Hair follicular keratinocyte (primary cell): ENCODE measurements at places on chromosomes 1 and 21. TPM values are rescaled to one million over a fixed set of nuclear protein-coding genes. Genes with fewer than 3 reads are reported as not detected.

Gene ARTN
- 133 and 139 TPM in 2 replicates for total RNA-seq

Gene UTS2
- total RNA-seq, result not detected in 2 replicates

Gene S100A6
- 1,494 and 3,100 TPM in 2 replicates for total RNA-seq

Gene RAB42
- total RNA-seq, result 0.87 and 1.5 TPM in 2 replicates

Gene LAD1
- total RNA-seq, result 140 and 142 TPM in 2 replicates

Gene SERPINC1
- total RNA-seq, result not detected in 2 replicates

Gene C1QB
- total RNA-seq, result not detected in 2 replicates

Gene RGS4
- total RNA-seq, result 0.04 TPM in 1 of 2 replicates, not detected in the other

Gene PRAMEF10
- total RNA-seq, result not detected in 2 replicates

Gene OR2L5
- total RNA-seq, result not detected in 2 replicates

Gene SH2D1B
- not detected in 2 replicates for total RNA-seq

Gene UQCRHL
- 1.1 and 2.0 TPM in 2 replicates for total RNA-seq

Gene NMNAT2
- total RNA-seq, result 0.39 TPM in 1 of 2 replicates, not detected in the other

Gene AADACL4
- not detected in 2 replicates for total RNA-seq

Gene C1orf116
- 57.3 and 67.3 TPM in 2 replicates for total RNA-seq

Gene GCLM
- 29.0 and 30.3 TPM in 2 replicates for total RNA-seq

Gene ATAD3C
- not detected in 2 replicates for total RNA-seq

Gene EPB41
- total RNA-seq, result 17.2 and 18.5 TPM in 2 replicates
